ENCODE measurements at places on chromosomes 7 and 10.

DNA sequence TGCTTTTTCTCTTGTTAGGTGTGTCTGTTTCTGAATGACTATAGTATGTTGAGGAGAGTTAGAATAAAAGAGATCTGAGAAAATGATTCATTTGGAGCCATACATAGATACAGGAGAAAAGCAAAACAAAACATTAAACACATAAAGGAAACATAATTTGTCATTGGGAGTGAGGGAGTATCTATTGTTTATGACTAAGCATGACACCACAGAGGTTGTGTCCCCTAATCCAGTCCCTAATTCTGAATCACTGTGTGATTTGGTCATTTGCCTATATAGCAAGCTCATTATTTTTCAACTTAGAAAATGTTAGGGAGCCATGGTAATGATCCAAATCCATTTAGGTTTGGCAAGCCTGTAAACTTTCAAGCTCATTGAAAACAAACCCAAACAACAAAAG, 132.3 kb upstream of the BMPER start:
- DNase-seq: no peak

- DNase-seq: no peak
Observed at GRCh38 chr10:131461093-131461492, 149.6 kb upstream of the TCERG1L start.

DNA sequence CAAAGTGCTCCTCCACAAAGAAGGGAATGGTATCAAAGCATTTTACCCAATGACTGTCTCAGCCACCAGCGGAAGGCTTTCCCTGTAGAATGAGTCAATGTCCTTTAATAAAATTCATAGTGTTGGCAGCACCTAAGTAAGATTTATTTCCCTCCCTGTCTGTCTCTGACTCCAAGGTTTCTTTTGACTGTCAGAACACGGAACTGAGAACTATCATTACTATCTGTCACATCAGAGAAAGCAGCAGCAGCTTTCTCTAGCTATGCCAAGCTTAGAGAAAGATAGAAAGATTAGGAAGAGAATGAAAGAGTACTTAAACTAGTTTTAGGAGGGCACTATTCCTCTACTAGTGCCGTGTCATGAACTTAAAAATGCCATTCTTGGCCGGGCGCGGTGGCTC, 400.1 kb downstream of the SORCS1 start:
- DNase-seq: no peak

DNA sequence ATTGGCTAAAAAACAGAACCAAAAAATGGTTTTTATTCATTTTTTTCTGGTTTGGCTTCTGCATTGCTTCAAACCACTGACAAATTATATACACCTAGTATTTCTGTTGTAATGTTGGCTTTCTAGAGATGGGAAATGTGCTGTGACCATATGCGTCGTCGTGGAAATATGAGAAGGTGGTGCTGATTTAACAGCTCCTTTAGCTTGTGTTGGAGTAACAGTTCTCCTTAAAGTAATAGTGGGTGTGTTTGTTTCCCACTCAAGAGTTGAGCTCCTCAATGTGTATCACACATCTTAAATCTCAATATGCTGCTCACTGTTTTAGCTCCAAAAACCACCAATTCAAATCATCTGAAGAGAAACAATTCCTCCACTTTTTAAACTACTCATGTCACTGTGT, 196.4 kb downstream of the LHFPL3 start:
- no peak for DNase-seq

DNA sequence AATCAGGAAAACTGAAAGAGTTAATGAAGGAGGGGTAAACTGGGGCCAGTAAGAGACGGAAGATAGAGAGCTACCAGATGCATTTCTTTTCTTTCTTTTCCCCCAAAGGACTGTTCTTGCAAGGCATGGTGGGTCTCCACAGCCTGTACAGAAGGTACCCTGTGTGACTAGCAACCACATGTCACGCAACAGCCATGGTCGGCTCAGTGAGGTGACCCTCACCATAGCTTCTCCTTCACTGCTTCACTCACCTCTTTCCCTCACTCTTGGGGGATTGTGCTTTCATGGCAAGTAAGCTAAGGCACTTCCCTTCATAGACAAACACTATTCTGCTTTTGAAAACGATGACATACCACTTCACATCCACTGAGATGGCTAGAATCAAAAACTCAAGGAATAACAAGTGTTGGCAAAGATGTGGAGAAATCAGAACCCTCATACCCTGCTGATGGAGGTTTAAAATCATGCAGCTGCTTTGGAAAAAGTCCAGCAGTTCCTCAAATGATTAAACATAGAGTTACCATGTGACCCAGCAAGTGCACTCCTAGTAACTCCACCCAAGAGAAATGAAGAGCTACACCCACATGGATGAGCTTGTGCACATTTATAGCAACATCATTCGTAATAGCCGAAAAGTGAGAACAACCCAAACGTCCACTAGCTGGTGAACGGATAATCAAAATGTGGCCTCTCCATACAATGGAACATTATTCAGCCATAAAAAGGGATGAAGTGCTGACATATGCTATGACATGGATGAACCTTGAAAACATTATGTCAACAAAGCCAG, 3.8 kb upstream of the INSIG1 start:
- no peak for DNase-seq

DNA sequence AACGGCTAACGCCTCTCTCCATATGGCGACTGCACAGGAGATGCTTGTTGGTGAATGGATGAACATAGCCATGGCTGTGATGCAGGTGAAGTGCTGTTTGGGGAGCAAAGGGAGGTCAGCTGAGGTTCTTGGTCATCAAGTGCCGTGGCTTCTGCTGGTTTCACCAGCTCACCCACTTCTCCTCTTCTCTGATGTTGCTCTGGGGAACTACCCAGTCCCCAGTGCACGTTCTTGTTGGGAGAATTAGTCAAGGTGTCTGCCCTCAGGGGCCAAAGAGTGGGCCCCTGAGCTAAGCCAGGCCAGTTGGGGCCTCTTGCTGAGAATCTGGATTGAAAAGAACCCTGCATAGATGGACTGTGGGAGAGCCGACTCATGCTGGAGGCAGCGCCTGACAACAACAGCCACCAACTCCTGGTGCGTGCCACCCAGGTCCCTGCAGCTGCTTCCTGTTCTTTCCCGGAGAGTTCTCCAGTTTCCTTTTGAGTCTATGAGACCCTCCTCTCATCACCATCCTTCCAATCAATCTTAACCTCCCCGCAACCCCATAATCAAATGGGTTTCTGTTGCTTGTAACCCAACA, 3.0 kb downstream of the BTBD16 start:
- DNase-seq: no peak

DNA sequence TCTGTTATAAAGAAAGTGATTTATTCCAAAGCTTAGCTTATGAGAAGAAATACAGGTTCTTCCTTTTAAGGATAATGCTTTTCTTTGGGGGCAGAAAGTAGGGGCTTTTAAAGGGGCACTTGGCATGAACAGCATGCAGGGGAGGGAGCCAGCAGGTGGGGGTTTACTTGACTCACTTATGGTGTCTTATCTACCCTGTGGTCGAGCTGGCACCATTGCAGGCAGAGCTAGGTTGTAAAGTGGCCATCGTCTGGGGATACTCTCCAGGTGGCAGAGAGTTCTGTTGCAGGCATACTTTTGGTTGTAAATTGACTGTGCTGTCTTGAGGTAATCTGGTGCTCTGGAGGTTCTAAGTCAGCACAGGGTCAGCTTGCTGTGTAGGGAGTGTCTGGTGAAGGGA, 26.3 kb upstream of the IFRD1 start:
- no peak for DNase-seq

Data from stimulated activated CD4-positive, alpha-beta T cell treated with anti-CD3 and anti-CD28 coated beads, Interleukin-1b, Interleukin-23, amount 100 ng/mL, for 1 hour (primary cell).